H9 (cell line): ENCODE measurements at places on chromosomes 4 and X. TPM values are rescaled to one million over a fixed set of nuclear protein-coding genes. Genes with fewer than 3 reads are reported as not detected.

PAK3 gene
- total RNA-seq = 7.5 and 7.8 TPM in 2 replicates

GRCh38 chrX:1423215-1423614 lies 29.5 kb downstream of the ASMTL start:
- no peak for DNase-seq
- no peaks in the 10 kb centered on the region for H3K4me1 ChIP-seq
- H3K27me3 ChIP-seq = no peaks in the 10 kb centered on the region
- no peak overlapping the region for H3K27ac ChIP-seq
- H3K4me3 ChIP-seq = no peak overlapping the region

ETDA gene
- not detected in 2 replicates for total RNA-seq

- DNase-seq = no peak
- no peak overlapping the region for H3K4me3 ChIP-seq
- H3K27ac ChIP-seq = no peak overlapping the region
- H3K27me3 ChIP-seq = no peaks in the 10 kb centered on the region
- H3K36me3 ChIP-seq = no peaks in the 10 kb centered on the region
- H3K4me1 ChIP-seq = no peaks in the 10 kb centered on the region
Observed at GRCh38 chr4:140271553-140271952, 101.9 kb upstream of the SCOC start.

DNA sequence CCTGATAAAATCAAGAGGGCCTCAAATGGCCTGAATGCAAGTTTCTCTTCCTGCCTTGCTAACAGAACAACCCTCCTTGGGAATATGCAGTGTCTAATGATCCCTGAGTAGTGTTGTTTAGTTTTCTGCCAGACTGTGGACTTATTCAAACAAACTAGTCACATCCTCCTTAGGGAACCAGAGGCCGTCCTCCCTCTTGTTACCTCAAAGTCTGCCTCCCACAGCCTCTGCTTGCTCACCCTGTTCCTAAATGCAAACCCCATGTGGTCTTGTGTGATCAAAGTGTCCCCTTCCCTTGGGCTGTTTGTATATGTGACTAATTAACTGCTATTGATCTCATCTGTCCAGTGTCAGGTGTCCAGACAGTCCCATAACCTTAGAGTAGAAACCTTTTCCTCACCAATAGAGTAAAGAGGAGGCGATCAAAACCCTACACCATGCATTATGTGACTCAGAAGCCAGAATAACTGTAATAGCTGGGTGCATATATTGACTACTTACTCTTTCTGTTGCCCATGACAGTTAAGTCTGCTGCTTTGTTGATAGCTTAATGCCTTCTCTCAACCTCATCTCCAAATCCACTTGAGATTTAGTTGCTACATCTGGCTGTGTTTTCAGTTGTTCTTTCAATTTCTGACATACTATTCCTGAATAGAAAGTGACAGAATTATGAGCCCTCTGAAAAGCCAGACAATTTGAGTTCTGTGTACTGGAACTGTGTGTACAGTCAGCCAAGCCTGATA lies 473.0 kb upstream of the NWD2 start:
- H3K27me3 ChIP-seq = no peaks in the 10 kb centered on the region
- no peak overlapping the region for H3K27ac ChIP-seq
- H3K4me3 ChIP-seq = no peak overlapping the region
- no peaks in the 10 kb centered on the region for H3K36me3 ChIP-seq
- H3K4me1 ChIP-seq = no peaks in the 10 kb centered on the region
- DNase-seq = no peak

GRCh38 chr4:187179086-187180058 lies 455.7 kb upstream of the FAT1 start:
- no peaks in the 10 kb centered on the region for H3K36me3 ChIP-seq
- no peak overlapping the region for H3K27ac ChIP-seq
- no peak overlapping the region for H3K4me3 ChIP-seq

DNA sequence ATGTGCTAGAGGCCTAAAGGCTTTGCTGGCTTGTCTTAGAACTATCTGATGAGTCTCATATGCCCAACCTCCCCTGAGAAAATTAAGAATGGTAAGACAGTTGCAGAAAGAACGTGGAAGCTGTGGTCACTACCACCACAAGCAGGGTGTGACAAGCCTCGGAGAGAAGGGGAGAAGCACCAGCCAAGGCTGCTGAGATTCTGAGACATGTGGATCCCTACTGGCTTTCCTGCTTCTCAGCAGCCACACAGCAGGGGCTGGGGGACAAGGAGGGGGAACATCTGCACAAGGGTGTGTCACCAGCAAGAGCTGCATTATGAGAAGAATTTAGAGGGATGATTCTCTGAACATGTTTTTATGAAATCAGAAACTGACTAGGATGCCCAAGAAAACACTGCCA lies 19.4 kb downstream of the TAPT1 start:
- DNase-seq = no peak
- H3K4me1 ChIP-seq = peaks cover 2% of the 10 kb centered on the region; the same call in 1 of the 2 replicates
- H3K27me3 ChIP-seq = no peaks in the 10 kb centered on the region
- no peak overlapping the region for H3K27ac ChIP-seq

DNA sequence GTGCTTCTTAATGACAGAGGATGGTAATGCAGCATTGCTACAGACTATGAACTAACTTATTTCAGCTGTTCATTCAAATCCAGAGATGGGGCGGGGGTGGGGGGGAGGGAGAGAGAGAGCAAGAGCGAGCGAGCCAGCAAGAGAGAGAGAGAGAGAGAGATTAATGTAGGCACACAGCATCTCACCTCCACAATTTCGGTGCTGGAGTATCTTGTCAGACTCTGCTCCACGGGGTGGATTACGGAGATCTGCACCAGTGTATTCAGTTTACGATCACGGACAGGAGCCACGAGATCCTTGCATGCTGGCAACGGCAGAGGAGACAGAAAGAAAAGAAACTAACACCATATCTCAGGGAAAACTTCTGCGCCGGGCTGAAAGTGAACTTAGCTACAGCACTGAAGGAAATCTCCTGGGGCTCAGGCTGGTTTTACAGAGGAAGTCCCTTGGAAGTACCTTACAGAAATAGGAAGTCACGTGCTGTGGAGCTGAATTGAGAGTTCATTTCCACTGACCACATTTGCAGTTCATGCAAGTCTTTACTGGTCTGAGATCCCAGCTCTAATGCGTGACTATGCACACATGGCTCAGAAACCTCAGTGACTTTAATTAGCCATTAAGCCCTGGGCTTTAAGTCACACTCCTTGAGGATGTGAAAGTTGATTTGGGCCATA lies 440.9 kb downstream of the INPP4B start:
- peak overlapping the region; percentile 0 for H3K27ac ChIP-seq
- H3K4me3 ChIP-seq = no peak overlapping the region; the same call in 1 of the 2 replicates
- peaks cover 5% of the 10 kb centered on the region; the same call in 1 of the 2 replicates for H3K4me1 ChIP-seq
- no peaks in the 10 kb centered on the region for H3K27me3 ChIP-seq

DNA sequence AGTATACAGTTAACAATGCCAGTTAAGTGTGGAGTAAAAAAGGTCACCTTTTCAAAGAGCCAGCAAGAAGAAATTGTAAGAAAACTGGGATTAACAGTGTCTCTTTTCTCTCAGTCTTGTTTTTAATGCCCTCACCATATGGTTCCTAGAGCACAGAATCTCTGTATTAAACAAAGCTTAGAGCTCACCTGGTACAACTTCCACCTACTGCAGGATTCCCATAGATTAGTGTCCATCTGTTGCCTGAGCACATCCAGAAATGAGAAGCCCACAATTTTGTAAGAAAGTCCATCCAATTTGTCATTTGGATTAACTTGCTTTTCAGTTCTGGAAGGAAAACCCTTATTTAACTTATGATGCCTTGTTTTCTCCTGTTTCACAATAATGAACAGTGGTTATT lies 1037.1 kb downstream of the STPG2 start:
- DNase-seq = no peak
- peaks cover 4% of the 10 kb centered on the region for H3K36me3 ChIP-seq
- no peak overlapping the region for H3K4me3 ChIP-seq
- H3K27me3 ChIP-seq = no peaks in the 10 kb centered on the region
- H3K27ac ChIP-seq = no peak overlapping the region

NUDT10 gene
- 11.9 and 12.2 TPM in 2 replicates for total RNA-seq

- no peak overlapping the region for H3K4me3 ChIP-seq
- no peak for DNase-seq
- no peaks in the 10 kb centered on the region for H3K36me3 ChIP-seq
- H3K27me3 ChIP-seq = no peaks in the 10 kb centered on the region
- no peaks in the 10 kb centered on the region for H3K4me1 ChIP-seq
- no peak overlapping the region for H3K27ac ChIP-seq
Observed at GRCh38 chr4:52586069-52586468, 73.0 kb downstream of the USP46 start.
